ENCODE measurements at places on chromosomes 4 and X. TPM values are rescaled to one million over a fixed set of nuclear protein-coding genes. Genes with fewer than 3 reads are reported as not detected.

ANKRD37 gene
- total RNA-seq = 14.4 TPM

DNA sequence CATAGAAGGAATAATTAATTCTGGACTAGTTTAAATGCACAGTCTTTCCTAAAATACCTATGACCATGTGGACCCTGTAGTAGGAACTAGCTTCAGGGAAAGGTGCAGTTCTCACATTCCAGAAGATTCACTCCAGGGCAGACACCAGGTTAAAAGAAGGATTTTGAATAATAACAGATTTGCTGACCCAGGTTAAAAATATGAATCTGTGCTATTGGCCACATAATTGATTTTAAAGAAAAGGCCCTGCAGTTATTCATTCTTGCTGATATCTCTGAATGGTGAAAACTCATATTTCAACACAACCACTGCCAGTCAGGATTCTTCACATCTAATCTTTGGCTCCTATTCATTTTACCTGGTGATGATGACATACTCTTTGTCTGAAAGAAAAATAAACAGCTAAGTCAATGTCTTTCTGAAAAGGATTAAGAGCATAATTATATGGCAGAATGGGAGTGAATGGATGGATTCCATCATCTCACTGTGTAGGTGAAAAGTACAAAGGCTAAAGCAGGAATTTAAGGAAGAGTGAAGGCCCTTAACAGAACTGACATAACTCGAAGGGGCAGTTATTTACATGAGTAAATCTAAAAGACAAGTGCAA lies 432.8 kb downstream of the PDGFC start:
- no peak for DNase-seq

- peak; percentile 13 for DNase-seq
Observed at GRCh38 chr4:104494822-104495559, at the start of gene CXXC4. Gene CXXC4, minus strand, starts transcription at chr4:104494894. Its CDS starts 3,092 bp downstream, at chr4:104491802.

GAGE12G gene
- not detected for total RNA-seq

DNA sequence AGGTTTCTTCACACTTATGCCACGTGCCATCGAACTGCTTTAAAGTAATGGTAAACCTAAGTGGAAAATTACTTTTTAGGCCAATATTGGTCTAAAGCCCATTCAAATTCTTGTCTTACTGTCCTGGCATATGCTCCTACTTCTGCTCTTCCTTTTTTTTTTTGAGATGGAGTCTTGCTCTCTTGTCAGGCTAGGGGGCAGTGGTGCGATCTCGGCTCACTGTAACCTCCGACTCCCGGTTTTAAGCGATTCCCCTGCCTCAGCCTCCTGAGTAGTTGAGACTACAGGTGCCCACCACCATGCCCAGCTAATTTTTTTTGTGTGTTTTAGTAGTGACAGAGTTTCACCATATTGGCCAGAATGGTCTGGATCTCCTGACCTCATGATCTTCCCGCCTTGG lies 129.0 kb upstream of the TECRL start:
- DNase-seq = no peak

DNA sequence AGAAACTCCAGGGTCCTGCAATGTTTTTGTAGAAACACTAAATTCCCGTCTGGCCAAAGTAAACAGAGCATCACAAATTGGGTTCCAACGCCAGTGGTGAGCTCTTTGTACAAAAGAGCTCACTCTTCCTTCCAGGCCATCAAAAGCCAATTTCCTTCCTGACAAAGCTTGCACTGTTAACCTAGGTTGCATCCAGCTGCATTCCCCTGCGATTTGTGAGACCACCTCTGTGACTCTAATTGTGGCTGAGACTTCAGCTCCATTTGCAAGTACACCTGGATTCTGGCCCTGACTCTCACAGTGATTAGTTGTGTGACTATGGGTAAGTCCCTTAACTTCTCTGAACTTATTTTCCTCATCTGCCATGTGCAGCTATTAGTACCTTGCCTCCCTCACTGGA lies 212.5 kb upstream of the CXorf66 start:
- DNase-seq = no peak

NRK gene
- not detected for total RNA-seq

GRCh38 chr4:141955696-141956095 lies 319.3 kb downstream of the IL15 start:
- DNase-seq = no peak

DNA sequence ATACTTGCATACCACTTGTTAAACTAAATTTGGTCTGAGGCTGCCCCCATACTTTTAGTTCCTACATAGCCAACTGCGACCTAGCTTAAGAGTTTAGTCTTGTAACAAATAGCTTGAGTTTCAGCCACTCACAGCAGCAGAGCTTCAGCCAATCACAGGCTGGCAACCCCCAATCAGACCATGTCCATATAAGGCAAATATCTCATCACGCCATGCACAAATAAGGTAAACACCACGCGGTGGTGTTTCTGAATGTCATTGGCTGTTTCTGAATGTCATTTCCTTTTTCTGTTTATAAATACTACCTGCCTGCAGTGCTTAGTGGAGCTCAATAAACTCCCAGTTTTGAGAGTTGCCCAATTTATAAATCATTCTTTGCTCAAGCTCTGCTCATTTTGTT lies 143.1 kb upstream of the MAD2L1 start:
- no peak for DNase-seq

- no peak for DNase-seq
Observed at GRCh38 chr4:11338956-11339782, 89.5 kb downstream of the HS3ST1 start.

ANOS1 gene
- total RNA-seq = not detected

DNA sequence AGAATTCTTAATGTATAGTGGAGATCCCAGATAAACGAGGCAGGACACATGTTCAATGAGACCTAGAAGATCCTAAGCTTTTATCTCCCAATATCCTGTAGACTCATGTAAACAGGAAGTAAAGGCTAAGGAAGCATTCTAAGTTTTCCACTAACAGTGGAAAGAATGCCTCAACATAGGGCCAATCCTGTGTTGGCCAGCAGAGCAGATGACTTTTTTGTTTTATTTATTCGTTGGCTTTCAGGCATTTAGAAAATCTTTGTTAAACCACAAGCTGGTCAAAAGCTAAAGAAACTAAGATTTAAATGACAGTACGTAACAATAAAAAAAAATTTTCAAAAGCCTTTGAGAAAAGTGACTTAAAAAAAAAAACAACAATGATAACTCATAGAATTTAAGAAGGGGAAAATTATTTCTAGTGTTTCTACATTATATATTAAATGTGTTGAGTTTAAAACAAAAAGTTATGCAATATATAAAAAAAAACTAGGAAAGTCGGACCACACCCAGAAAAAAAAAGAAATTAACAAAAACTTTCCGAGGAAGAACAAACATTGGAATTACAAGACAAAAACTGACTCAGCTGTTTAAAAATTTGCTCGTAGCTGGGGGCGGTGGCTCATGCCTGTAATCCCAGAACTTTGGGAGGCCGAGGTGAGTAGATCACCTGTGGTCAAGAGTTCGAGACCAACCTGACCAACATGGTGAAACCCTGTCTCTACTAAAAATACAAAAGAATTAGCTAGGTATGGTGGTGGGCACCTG lies 759.3 kb downstream of the FSTL5 start:
- DNase-seq = peak; percentile 76

CDX4 gene
- not detected for total RNA-seq

CT45A2 gene
- not detected for total RNA-seq

- DNase-seq = no peak
Observed at GRCh38 chrX:47958761-47959342, 44.9 kb downstream of the ZNF182 start.

DNA sequence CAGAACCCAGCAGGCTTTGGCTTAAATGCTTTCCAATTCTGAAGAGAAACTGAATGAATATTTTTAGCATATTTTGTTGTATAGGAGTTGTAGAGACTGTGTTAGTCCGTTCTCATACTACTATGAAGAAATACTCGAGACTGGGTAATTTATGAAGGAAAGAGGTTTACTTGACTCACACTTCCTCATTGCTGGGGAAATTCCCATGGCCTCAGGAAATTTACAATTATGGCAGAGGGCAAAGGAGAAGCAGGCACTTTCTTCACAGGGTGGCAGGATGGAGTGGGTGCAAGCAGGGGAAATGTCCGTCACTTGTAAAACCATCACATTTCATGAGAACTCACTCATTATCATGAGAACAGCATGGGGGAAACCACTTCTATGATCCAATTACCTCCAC lies 291.7 kb downstream of the PACRGL start:
- DNase-seq = no peak

ANXA10 gene
- total RNA-seq = 0.34 TPM

GRCh38 chr4:112111306-112111705 lies 33.9 kb upstream of the FAM241A start:
- no peak for DNase-seq

GRCh38 chrX:56569378-56570057 lies 6.1 kb downstream of the UBQLN2 start:
- DNase-seq = no peak

CABS1 gene
- total RNA-seq = not detected

RGN gene
- not detected for total RNA-seq

NAT8L gene
- total RNA-seq = 0.98 TPM

TCP11X2 gene
- not detected for total RNA-seq

DNA sequence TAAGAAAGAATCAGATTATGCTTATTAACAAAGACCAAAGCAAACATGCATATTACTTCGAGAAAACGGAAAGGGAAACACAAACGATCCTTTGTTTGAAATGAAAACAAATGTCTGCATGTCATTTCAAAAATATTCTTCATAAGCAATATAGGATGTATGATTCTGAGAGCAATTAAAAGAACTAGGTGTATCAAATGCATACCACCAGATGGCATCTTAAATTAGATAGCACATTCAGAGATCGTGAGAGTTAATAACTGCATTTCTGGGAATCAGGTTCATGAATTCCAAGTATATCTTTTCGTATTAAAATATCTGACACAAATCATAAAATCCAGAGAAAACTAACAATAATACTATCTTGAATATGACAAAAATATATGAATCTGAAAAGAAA lies 159.5 kb downstream of the PPP3CA start:
- DNase-seq = no peak

GSX2 gene
- total RNA-seq = not detected
